Activated T-cell treated with anti-CD3 and anti-CD28 coated beads, Interleukin-2, amount 50 U/mL, for 72 hours (primary cell): ENCODE measurements at places on chromosomes 7 and 10. TPM values are rescaled to one million over a fixed set of nuclear protein-coding genes. Genes with fewer than 3 reads are reported as not detected.

- DNase-seq = peak; percentile 79
Observed at GRCh38 chr7:116953372-116953905, at the start of gene ST7. Gene ST7, plus strand, starts transcription at chr7:116953501. Its CDS starts 40 bp downstream, at chr7:116953541.

GRCh38 chr7:5296015-5296610 lies 13.4 kb downstream of the SLC29A4 start:
- peak; percentile 10 for DNase-seq

- DNase-seq = no peak
Observed at GRCh38 chr7:41885748-41886147, 182.9 kb upstream of the INHBA start.

DNA sequence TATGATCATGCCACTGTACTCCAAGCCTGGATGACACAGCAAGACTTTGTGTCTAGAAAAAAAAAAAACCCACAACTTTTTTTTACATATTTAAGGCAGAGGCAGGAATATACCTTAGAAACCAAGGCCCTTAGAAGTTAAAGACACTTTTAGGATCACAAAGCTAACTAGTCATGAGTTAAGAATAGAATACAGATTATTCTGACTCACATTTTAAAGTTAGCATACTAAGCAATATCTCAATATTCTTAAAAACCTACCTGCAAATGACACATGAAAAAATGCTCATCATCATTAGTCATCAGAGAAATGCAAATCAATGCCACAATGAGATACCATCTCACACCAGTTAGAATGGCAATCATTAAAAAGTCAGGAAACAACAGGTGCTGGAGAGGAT lies 177.7 kb downstream of the CHCHD3 start:
- no peak for DNase-seq

GRCh38 chr10:29007748-29008610 lies 280.9 kb upstream of the LYZL1 start:
- DNase-seq = no peak

DNA sequence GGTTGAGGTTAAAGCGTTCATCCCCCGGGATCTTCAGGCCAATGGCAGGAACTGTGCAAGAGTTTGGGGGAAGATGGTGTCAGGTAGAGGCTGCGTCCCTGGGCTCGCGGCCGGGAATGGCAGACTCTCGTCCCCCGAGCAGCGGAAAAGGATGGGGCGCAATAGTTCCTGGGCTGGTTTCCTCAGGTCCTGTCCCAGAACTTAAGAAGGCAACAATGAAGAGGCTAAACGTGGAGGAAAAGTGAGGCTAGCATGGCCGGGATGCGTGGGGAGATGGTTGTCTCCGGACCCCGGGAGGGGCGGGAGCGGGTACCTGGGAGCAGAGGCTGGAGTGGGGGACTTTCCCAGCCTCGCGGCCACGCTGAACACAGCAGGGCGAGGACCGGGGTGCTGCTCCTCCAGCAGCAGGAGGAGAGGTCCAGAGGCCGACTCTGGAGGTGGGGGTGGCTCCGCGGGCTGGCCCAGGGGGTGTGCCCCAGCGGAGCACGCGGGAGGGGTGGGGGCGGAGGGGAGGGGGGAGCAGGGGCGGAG lies 882 bp downstream of the IRF5 start:
- DNase-seq = no peak

GRCh38 chr7:133931053-133931452 lies 196.1 kb upstream of the LRGUK start:
- DNase-seq = no peak

DNA sequence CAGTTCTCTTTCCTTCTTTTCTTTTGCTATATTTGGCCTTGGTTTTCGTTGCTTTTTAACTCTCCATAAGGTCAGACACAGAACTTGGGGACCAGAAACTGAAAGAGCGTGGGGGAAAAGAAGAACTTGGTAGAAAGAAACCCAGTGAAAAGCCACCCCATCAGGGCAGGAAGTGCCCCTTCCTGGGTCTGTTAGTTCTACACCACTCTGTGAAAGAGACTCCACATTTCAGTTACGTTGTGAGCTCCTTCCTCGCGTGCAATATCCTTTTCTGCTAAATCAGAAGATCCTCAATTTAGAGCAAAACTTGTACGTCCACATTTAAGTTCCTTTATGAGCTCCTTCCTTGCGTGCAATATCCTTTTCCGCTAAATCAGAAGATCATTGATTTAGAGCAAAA lies 220.6 kb upstream of the FOXK1 start:
- DNase-seq = no peak

GRCh38 chr7:159328096-159328495 lies 183.4 kb upstream of the VIPR2 start:
- no peak for DNase-seq

- no peak for DNase-seq
Observed at GRCh38 chr10:71599518-71599917, 120.1 kb downstream of the C10orf105 start.

- no peak for DNase-seq
Observed at GRCh38 chr7:98210513-98211220, 572 bp upstream of the BHLHA15 start.

DNA sequence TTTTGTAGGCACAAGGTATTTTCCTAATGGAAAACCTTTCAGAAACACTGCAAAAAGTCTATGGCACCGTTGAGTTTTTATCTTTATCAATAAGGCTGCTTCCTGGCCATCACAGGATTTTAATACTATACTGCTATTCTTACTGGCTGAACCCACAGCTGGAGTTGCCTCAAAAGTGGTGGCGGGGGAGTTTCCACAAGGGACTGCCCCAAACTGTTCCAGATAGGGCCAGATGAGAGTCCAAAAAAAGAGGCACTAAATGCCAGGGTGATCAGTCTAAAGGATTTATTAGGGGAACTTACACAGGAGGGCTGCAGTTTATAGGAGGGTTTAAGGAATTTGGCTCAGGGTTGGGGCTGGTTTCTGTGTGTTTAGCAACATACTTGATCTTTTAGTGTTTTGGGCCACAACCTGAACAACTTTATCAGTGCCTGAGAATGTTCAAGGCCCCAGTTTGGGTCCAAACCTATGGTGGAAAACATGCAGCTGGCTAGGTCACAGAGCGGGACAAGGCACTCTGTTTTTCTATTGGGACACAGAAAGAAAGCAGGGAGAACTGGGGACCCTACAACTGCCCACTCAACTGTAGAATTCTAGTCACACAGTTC lies 41.4 kb downstream of the STAM start:
- peak; percentile 27 for DNase-seq

- DNase-seq = no peak
Observed at GRCh38 chr10:107807836-107808235, 643.3 kb upstream of the SORCS1 start.

- DNase-seq = no peak
Observed at GRCh38 chr7:87704590-87704989, 76.4 kb downstream of the RUNDC3B start.

DNA sequence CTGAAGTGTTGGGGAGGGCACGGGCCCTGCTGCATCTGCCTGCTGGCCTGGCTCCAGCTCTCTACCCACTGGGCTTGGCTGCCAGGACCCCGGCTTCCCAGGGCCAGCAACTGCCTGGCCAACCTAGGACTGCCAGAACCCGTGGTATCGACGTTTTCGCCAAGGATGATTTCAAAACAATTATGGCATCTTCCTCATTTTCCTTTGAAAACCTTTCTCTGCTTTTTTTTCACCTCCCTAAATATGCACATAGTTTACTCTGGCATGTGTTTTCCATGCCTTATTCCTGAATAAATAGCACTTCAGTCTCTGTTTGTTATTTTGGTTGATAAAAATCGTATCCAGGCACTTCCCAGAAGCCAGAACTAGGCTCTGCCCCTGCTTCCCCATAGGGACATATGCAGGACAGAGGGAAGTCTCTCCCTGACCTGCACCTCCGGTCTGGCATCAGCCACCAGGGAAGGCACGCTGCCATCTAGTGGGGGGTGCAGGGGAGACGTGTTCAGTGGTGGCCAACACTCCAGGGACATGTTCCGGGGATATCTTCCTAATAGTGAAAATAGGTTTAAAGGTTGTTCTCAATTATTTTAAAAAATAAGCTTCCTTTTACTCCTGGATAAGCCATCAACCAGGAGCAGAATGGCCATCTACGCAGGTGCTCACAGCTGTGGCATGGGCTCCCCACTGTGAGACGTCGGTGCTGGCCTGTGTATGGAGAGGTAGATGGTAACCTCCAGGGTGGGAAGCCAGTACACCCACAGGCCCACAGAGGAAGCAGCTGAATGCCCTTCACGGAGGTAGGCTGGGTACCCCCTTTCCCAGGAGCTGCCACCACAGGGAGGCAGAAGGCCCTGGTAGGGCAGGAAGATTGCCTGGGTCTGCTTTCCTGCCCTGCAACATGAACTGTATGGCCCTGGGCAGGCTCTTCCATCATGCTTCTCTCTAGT lies 30.7 kb upstream of the ANTXRL start:
- peak; percentile 61 for DNase-seq

GRCh38 chr10:60382946-60383681 lies 6.6 kb downstream of the ANK3 start:
- no peak for DNase-seq

- DNase-seq = no peak
Observed at GRCh38 chr7:130113887-130114286, 43.6 kb downstream of the KLHDC10 start.

DNA sequence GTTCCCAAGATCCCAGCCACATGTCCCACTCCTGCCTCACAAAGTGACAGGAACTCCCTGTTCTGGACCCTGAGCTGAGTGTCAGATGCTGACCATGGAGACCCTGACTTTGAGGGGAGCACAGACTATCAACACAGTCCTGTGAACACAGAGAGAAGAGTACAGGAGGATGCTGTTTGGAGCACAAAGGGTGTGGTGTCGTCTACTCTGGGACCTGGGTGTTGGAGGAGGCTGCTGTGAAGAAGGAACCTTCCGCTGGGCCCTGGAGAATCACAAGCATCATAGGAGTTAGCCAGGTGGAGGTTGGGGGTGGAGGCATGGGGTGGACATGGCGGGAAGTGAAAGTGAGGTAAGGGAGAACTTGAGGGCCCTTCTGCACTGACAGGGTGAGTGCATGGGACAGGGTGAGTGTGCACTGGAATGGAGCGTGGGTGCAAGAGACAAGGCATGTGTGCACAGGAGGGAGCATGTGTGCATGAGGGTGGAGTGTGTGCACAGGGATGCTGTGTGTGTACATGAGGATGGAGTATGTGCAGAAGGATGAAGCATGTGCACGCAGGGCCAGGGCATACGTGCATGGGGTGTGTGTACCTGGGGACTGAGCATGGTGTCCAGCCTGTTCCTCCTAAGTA lies 70.7 kb upstream of the ANTXRL start:
- no peak for DNase-seq

- peak; percentile 70 for DNase-seq
Observed at GRCh38 chr10:74585231-74586087, 240.9 kb upstream of the KAT6B start.

DNA sequence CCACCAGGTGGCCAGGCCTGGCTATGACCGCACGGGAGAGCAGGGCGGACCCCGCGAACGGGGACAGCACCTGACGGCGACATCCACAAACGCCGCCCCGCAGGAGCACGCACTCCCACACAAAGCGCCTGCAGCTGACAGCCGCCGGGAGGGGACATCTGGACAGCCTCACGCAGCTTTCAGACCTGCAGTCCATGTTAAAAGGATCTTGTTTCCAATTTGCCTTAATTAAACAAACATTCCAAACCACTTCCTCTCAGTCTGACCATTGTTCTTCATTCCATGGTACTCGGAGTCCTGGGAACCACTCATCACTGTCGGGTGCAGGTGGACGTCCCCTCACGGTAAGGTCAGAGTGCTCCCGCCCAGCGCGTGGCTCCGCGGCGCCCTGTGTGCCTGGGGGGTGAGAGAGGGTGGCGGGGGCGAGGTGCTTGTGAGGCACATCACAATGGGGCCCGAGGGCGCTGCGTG lies 5.9 kb upstream of the GPER1 start:
- no peak for DNase-seq

DNA sequence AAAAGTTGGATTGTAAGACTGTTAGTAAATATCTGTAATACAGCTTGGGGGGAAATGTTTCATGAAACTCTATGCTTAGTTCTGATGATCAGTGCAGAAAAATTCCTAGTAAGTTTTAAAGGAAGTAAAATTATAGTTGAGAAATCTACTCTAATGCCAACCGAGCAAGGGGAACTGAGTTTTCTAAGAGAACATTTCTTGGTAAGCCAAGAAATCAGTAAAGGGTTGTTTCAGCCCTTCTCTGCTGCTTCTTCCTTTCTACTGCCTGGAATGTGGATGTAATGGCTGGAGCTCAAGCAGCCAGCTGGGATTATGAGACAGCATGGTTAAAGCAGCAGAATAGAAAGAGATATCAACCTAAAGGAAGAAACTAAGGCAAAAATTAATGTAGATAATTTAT lies 15.9 kb upstream of the AKR1B1 start:
- no peak for DNase-seq

- DNase-seq = no peak
Observed at GRCh38 chr7:13894377-13894776, 95.1 kb downstream of the ETV1 start.

- DNase-seq = peak; percentile 71
Observed at GRCh38 chr7:100585511-100586265, at the start of gene LRCH4. Gene LRCH4, minus strand, starts transcription at chr7:100586129. Its CDS starts 29 bp downstream, at chr7:100586100.

GRCh38 chr10:67923551-67923950 lies 39.1 kb downstream of the SIRT1 start:
- DNase-seq = no peak

- no peak for DNase-seq
Observed at GRCh38 chr7:80833289-80834268, 85.3 kb downstream of the SEMA3C start.

GRCh38 chr7:142690554-142691182 lies 58.6 kb upstream of the PRSS1 start:
- DNase-seq = no peak

- DNase-seq = no peak
Observed at GRCh38 chr10:13593535-13593934, 6.8 kb downstream of the PRPF18 start.

GRCh38 chr7:104851268-104851667 lies 162.7 kb upstream of the KMT2E start:
- no peak for DNase-seq

- no peak for DNase-seq
Observed at GRCh38 chr7:24885305-24885704, 94.7 kb downstream of the OSBPL3 start.

DNA sequence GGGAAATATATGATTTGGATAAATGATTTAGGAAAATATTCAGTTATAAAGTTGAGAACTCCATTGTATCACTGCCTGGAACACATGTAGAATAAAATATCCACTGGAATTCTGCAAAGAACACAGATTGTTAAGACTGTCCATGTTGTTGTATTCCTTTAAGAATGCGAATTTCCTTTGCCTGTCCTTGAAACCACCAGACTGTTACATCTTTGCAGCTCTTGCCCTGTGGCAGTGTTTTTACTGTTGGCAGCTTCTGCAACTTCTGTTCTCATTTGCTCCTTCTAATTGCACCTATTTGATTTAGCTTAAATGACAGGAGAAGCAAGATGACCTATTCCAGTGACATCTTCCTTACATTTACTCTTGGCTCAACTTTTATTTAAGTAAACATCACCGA lies 39.7 kb downstream of the MALSU1 start:
- DNase-seq = no peak

The SPDYE11 gene
- not detected for total RNA-seq

The OSBPL3 gene
- total RNA-seq = 53.0 TPM

The TRPV6 gene
- total RNA-seq = 0.05 TPM

The CCDC146 gene
- total RNA-seq = 3.8 TPM

The TEX36 gene
- not detected for total RNA-seq

The TMEM196 gene
- not detected for total RNA-seq
